ENCODE measurements at places on chromosomes 5 and 9.

DNA sequence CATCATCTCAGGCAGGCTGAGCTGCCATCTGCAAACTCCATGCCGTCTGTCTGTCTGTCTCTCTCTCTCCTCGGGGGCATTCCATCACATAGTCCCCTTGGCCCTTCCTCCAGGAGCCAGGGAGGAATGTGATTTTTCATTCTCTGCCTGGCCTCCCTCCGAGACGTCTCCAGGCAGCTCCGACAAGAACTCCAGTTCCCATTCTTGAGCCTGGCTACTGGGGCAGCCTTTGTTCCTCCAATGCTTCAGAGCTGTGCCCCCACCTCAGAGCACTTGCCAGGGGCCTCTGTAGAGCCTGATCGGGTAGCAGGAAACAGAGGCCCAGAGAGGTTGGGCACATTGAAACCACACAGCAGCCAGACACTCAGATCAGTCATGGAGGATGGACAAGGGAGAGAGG, 74.0 kb downstream of the COL27A1 start:
- no peak for DNase-seq
- H3K36me3 ChIP-seq = no peaks in the 10 kb centered on the region
- no peak overlapping the region for H3K4me3 ChIP-seq
- no peaks in the 10 kb centered on the region for H3K27me3 ChIP-seq
- H3K4me1 ChIP-seq = no peaks in the 10 kb centered on the region

- H3K27me3 ChIP-seq = peaks cover 38% of the 10 kb centered on the region
- H3K4me1 ChIP-seq = no peaks in the 10 kb centered on the region
- no peaks in the 10 kb centered on the region for H3K36me3 ChIP-seq
- no peak for DNase-seq
These were observed 149.4 kb upstream of the TBCA start for GRCh38 chr5:77925503-77925902.

GRCh38 chr5:81601919-81602318, 149.0 kb downstream of the SSBP2 start:
- DNase-seq = no peak
- no peak overlapping the region for H3K27ac ChIP-seq
- H3K4me1 ChIP-seq = no peaks in the 10 kb centered on the region
- no peaks in the 10 kb centered on the region for H3K27me3 ChIP-seq
- peaks cover 6% of the 10 kb centered on the region for H3K36me3 ChIP-seq

GRCh38 chr9:119968836-119969707, 599.8 kb upstream of the BRINP1 start:
- no peak overlapping the region for H3K27ac ChIP-seq
- H3K4me3 ChIP-seq = no peak overlapping the region
- peaks cover 3% of the 10 kb centered on the region for H3K4me1 ChIP-seq
- peak; percentile 70 for DNase-seq
- H3K27me3 ChIP-seq = peaks cover 9% of the 10 kb centered on the region

GRCh38 chr5:163580516-163580915, 75.1 kb downstream of the MAT2B start:
- H3K4me3 ChIP-seq = no peak overlapping the region
- no peak overlapping the region for H3K27ac ChIP-seq
- no peak for DNase-seq
- H3K27me3 ChIP-seq = peaks cover 5% of the 10 kb centered on the region
- H3K36me3 ChIP-seq = no peaks in the 10 kb centered on the region
- H3K4me1 ChIP-seq = no peaks in the 10 kb centered on the region

DNA sequence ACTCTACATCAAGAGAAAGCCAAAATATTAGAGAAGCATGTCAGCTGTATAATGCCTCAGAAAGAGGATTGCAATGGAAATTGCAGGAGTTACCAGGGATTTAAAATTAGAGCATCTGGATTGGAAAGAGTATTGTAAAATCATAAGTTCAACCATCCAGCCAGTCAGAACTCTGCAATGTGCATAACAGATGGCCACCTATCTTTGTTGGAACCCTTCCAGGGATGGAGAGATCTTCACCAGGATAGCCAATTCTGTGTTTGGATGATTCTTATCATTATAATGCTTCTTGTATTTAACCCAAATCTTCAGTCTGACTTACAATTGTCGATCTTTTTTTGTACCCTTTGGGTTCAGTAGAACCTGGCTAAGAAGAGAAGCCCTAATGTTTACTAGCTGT, 164.4 kb downstream of the TLR4 start:
- H3K27ac ChIP-seq = no peak overlapping the region
- H3K4me1 ChIP-seq = no peaks in the 10 kb centered on the region
- peaks cover 31% of the 10 kb centered on the region for H3K27me3 ChIP-seq
- no peaks in the 10 kb centered on the region for H3K36me3 ChIP-seq
- H3K4me3 ChIP-seq = no peak overlapping the region
- DNase-seq = no peak
